Fibroblast of skin of right biceps (primary cell): ENCODE measurements at places on chromosomes 3 and 15.

GRCh38 chr3:11457135-11457534 lies 184.9 kb downstream of the ATG7 start:
- DNase-seq = no peak

GRCh38 chr3:50264383-50264963 lies 4.5 kb upstream of the SEMA3B start:
- DNase-seq = peak; percentile 98

- peak; percentile 47 for DNase-seq
Measured at GRCh38 chr15:65730549-65731172, 61.4 kb downstream of the DENND4A start.

GRCh38 chr3:8506571-8507061 lies 5.0 kb downstream of the LMCD1 start:
- peak; percentile 82 for DNase-seq

DNA sequence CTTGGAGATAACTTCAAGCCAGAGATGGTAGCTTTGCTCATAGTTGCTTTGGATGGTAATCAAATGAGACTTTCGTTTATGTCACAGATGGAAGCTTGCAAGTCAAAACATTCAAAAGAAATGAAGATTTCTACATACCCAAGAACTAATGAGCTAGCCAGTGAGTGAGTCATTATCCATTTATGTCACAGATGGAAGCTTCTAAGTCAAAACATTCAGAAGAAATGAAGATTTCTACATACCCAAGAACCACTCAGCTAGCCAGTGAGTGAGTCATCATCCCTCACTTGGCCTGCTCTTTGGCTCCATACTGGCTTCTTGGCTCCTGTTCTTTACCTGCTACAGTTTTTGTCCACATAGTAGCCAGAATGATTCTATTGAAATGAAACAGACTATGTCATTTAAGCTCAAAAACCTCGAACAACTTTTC lies 559.8 kb upstream of the CBLB start:
- peak; percentile 99 for DNase-seq

- DNase-seq = no peak
Measured at GRCh38 chr3:89392991-89393390, 285.6 kb downstream of the EPHA3 start.
